ENCODE measurements at places on chromosomes 1 and 21.

DNA sequence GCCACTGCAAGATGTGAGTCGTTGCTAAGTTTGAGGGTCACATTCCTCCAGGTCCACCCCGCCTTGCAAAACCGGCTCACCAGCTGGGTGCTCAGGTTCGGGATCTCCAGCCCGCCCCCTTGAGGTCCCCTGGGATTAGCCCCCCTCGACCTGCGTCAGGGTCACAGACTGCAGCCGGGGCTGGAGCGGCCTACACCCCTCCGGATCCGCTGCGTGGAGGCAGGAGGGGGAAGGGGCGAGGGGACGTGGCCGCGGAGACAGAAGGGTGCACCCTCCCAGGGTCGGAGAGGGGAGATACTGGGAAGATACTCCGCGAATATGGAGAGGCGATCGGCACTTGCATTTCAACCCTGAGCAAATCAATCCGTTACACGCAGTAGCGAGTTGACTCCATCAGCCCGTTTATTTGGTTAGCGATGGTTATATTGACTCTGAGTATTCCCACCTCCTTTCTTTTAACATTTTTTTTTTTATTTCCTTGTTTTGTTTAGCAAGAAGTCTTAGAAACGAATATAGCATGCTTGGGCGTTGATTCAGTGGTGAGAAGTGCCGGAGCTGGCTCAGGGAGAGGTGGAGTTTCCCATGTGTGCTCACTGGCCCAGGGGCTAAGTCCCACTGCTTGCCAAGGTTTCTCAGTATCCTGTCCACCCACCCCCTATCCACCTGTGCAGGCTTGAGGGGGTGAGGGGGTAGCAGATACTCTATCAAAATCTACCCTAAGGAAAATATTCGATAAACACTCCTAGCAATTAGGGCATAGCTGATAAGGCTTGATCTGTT lies 997 bp downstream of the IFNAR2 start:
- DNase-seq = no peak

- DNase-seq = no peak
These were observed 39.7 kb upstream of the JUN start for GRCh38 chr1:58823481-58824010.

DNA sequence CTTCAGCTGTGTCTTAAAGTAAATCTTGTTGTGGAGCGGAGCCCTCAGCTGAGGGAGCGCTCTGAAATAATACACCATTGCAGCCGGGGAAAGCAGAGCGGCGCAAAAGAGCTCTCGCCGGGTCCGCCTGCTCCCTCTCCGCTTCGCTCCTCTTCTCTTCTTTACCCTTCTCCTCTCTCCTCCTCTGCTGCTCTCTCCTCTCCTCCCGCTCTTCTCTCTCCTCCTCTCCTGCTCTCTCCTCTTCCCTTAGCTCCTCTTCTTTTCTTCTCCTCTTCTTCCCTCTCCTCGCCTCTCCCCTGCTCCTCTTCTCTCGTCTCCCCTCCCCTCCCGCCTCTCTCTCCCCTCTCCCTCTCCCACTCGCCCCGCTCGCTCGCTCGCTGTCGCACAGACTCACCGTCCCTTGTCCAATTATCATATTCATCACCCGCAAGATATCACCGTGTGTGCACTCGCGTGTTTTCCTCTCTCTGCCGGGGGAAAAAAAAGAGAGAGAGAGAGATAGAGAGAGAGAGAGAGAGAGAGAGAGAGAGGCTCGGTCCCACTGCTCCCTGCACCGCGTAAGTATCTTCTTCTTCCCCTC lies at the start of gene PROX1:
Gene PROX1, plus strand, starts transcription at position 47 of the 580 bp plus-strand sequence. CDS start 8,563 bp downstream, outside the sequence.
- DNase-seq = no peak

- peak; percentile 74 for DNase-seq
These were observed 334.4 kb downstream of the SRGAP2C start for GRCh38 chr1:121519042-121519755.

DNA sequence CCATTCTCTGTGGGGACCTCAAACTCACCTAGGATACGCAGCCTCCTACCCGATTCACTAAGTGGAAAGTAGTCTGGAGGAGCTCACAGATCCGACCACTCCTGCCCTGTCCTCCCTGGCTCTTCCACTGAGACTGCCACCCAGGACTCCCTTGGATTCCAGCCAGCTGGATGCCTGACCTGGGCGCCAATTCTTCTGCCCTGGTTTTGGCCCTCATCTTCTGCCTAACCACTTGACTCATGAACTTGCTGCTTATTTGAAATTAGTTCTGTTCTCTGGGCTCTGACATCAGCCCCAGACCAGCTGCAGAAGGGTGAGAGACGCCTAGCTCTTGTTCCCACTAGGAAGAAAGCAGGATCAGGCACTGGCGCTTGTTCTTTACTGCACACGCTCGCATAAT lies 48.9 kb downstream of the SLC35D1 start:
- no peak for DNase-seq

DNA sequence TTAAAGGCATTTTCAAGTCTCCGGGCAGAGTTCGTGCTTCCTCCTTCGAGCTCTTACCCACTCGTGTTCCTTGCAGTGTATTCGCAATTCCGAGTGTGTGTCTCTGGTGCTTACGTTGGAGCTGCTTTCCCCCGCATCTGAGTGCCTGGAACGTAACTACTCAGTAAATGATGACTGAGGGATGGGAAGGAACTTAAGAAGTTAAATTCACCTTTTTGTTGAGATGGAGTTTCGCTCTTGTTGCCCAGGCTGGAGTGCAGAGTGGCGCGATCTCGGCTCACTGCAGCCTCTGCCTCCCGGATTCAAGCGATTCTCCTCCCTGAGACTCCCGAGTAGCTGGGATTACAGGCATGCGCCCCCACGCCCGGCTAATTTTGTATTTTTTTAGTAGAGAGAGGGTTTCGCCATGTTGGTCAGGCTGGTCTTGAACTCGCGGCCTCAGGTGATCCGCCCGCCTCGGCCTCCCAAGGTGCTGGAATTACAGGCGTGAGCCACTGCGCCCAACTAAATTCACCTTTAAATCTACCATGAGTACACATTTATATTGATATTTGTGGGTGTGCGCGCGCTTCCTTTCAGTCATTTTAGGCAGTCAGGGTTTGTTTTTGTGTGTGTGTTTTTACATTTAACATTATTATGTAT lies 837 bp downstream of the NDUFS5 start:
- no peak for DNase-seq
